ENCODE measurements at places on chromosomes 1 and 21.
A peak's percentile ranks its signal among the peaks of the same experiment; 100 is the strongest.

DNA sequence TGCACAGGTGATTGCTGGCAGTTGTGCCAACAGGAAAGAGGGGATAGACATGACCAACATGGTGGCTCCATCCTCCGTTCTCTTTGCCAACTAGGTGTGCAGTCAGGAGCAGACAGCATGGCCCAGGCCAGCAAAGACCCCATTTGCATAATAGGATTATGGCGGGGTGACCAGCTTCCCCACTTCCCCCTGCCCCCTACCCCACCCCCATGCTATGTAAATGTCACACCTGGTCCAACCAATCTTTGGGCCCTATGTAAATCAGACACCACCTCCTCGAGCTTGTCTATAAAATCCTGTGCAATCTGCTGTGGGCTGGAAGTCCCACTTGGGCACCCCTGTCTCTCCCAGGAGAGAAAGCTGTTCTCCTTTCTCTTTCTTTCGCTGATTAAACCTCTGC, 146.0 kb downstream of the SLC30A10 start:
- peak; percentile 98 for DNase-seq

DNA sequence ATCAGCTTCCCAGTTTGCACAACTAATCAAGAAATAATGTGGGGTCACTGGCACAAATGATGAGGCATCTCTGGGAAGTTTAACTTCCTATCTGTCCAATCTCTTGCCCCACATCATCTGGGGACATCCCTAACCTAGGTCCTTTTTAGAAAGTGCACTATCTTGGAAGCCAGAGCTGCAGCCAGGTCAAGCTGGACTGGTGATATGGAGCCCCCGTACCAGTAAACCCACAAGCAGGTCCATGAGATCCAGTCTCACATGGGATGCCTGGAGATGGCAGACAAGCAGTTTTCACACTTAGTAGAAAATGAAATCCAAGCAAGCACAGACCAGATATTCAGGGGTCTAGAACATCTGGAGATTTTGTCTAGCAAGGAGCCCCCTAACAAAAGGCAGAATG, 27.5 kb upstream of the BSDC1 start:
- no peak for DNase-seq

DNA sequence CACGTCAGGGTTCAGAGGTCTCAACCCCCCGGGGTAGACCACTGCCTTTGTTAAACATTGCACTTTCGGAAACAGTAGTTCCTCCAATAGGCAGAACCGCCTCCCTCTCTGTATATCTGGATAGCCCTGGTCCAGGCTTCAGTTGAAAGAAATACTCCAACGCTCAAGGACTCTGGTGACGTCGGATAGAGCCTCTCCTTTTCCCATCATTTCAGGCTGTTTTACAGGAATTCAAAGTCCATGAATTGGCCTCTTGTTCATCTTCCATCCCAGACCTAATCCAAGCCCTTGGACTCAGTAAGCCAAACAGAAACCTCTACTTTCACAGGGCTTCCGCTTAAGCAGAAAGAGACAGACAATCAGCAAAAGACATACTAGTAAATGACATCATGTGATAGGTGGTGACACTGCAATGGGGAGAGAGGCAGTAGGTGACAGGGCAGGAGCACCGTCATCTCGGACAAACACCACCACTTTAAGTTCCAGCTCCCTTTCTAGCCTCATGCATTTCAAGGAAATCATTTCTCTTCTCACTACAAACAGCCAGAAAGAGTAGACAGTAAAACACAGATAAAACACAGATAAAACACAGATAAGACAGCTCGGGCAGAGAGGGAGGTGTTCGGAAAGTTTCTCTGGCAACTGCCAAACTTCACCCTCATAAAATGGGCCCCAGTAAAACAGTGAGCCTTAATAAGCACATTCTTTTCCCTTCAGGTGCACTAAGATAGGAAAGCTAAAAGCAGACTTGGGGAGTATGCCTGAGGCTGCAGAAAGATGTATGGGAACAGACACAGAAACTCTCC, 2.3 kb upstream of the PLA2G2A start:
- DNase-seq: no peak

DNA sequence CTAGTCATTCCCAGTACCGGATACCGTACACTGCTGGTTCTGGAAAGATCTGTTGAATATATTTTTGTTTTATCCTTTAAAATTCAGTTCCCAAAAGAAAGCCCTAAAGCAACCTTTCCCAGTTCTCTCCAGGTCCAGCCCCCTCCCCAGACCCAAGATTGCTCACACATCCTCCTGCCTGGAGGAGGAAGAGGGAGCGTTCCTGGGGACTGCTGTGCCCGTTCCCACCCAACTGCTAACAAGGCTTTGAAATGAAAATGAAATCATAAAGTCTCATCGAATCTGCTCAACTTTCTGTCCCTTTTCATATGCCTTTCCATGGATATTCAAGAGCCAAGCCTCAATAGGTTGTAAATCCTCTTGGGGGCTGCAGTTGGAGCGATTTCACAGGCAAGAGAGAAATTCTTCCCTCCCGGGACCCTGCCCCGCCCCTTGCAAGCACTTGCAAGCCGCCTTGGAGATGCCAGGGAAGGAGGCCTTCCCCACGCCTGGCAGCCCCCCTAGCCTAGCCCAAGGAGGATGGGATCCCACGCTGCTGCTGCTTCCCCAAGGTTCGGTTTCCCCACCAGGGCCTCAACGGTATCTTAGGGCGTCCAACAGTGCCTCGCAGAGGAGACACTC, 113.2 kb upstream of the CACHD1 start:
- no peak for DNase-seq

GRCh38 chr1:109624201-109625010, 4.8 kb downstream of the AMPD2 start:
- DNase-seq: peak; percentile 23

GRCh38 chr21:42061195-42061985, 9.7 kb upstream of the UMODL1 start:
- DNase-seq: no peak

GRCh38 chr1:156807627-156808026, 9.0 kb downstream of the SH2D2A start:
- DNase-seq: no peak

DNA sequence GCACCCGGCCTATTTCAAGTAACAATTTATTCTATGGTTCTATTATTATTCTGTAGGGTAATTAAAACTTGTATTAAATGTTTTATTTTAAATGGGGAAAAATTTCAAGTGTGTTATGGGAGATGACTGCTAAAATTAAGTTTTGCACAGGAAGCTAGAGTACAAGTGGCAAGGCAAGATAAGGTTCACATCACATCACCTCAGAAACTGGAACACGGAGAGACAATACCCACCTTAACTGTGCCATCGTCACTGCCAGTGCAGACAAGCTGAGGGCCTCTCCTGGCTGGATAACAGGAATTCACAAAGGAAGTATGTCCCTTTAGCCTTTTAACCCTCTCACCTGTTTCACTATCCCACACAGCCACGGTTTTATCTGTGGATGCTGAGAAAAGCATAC, 7.6 kb downstream of the SNRNP40 start:
- no peak for DNase-seq

DNA sequence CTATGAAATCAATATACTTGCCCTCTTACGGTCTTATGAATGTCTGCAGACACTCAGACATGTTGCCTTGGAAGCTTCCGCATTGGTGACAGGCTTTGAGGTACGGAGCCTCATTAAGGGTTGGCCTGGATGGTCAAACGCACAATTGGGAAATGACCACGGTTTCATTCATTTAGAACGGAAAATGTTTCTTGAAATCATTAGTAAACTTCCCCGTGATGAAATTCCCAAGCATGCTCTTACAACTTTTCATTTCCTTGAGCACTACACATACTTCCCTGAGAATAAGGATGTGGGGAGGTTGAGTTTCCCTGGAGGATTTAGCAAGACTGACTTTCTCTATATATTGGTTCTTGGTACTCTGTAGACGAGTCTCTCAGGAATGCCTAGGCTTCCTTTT, 146.3 kb downstream of the HLX start:
- DNase-seq: no peak

DNA sequence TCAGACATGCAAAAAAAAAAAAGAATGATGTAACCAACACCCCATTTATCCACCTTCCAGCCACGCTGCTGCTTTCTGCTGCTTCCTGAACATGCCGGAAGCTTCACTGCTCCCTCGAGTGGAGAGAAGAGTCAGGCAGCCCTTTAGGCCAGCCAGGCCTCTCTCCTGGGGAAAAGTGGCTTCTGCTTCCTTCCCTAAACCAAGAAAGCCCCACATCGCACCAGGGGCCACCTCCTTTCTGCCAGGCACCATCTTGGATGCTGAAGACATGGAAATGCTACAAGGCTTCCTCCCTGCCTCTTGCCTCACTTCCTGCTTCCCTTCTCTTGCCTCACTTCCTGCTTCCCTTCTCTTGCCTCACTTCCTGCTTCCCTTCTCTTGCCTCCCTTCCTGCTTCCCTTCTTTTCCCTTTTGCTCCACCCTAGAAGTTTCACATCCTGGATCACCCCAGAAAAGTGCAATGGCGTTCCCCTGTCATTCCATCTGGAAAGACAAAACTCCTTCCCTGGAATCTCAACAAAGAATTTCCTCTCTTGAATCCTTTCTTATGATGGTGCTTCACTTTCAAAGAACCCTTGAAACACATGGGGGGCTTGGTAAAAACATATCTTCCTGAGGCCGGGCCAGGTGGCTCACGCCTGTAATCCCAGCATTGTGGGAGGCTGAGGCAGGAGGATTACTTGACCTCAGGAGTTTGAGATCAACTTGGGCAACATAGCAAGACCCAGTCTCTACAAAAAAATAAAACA, 18.7 kb downstream of the TNFRSF8 start:
- no peak for DNase-seq

GRCh38 chr21:45049714-45050344, 24.6 kb upstream of the ADARB1 start:
- no peak for DNase-seq

- DNase-seq: no peak
Measured at GRCh38 chr1:32352831-32353383, 9.4 kb downstream of the FAM229A start.

GRCh38 chr1:3548156-3548893, 63.0 kb downstream of the MEGF6 start:
- no peak for DNase-seq

- DNase-seq: peak; percentile 67
Measured at GRCh38 chr1:150516050-150516591, 569 bp downstream of the FALEC start.

DNA sequence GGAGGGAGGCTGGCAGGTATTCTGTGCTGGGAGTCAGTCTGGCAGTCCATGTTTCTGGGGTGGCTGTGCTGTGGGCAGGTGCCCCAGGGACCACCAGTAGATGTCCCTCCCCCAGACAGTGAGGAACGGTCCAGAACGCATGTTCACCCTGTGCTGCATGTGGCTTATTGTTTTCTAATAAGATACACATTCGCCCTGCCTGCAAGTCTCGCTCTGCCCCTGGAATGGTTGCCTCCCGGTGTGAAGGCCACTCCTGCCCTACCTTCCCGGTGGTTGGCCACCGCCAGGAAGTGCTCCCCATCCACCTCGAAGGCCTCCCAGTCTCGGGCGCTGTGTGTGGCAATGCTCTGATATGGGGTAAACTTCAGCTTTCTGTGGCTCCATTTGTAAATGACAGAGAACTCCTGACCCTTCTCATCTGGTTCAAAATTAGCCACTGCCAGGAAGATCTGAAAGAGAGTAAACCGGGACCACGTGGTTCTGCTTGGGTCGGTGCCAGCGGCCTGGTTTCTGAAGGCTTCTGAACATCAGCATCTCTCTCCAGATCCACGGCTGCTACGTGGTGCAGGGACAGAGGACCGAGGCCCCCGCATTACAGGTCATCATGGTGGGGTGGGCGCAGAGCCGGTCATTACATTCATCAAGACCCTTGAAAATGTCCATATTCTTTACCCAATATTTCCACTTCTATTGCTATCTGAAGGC, 14.5 kb downstream of the KRTAP10-1 start:
- no peak for DNase-seq

DNA sequence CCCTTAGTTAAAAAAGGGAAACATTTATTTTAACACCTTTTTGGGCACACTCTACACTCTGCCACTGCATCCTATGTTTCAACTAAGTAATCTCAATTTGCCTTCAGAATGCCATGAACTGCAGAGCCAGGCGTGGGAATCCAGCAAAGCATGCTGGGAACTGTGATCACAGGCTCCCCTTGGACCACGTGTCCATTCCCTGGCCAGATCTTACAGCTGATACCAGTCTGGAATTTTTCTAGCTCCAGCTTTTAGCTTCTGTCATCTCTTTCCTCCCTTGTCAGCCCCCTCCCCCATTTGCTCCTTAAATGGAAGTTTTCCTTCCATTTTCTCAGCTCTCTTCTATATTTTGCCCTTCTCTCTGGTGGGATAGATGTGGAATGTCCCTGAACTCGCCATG, 29.4 kb downstream of the RCSD1 start:
- DNase-seq: no peak

GRCh38 chr21:46424039-46424591, 34.6 kb upstream of the DIP2A start:
- DNase-seq: no peak

GRCh38 chr1:221921936-221922335, 180.0 kb upstream of the DUSP10 start:
- DNase-seq: no peak

- no peak for DNase-seq
Measured at GRCh38 chr1:80639777-80640533, 1160.8 kb upstream of the ADGRL2 start.

- DNase-seq: peak; percentile 38
Measured at GRCh38 chr1:182888736-182889531, 49.8 kb downstream of the DHX9 start.

DNA sequence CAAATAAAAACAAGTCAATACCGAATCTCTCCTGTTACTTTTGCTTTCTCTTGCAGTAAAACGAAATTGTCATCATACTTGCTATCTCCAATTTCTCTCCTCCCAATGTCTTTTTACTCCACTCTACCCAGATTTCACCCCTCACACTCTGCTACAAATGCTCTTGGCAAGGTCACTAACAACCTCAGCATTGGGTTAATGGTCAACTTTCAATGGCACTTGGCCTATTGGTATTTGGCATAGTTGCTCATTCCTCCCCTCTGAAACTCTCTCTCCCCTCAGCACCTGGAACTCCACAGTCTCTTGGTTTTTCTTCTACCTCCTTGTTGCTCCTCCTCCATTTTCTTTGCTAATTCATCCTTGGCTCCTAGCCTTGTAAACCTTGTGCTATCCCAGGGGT, 367.3 kb downstream of the PTPRU start:
- DNase-seq: no peak

- peak; percentile 33 for DNase-seq
Measured at GRCh38 chr1:175131095-175131494, 61.5 kb downstream of the KIAA0040 start.

- DNase-seq: peak; percentile 32
Measured at GRCh38 chr1:3772715-3773571, at the start of gene SMIM1. SMIM1 (plus strand) TSS chr1:3772749; CDS start chr1:3775374, 2,625 bp downstream.

- no peak for DNase-seq
Measured at GRCh38 chr1:234583755-234584419, 26.1 kb downstream of the IRF2BP2 start.

DNA sequence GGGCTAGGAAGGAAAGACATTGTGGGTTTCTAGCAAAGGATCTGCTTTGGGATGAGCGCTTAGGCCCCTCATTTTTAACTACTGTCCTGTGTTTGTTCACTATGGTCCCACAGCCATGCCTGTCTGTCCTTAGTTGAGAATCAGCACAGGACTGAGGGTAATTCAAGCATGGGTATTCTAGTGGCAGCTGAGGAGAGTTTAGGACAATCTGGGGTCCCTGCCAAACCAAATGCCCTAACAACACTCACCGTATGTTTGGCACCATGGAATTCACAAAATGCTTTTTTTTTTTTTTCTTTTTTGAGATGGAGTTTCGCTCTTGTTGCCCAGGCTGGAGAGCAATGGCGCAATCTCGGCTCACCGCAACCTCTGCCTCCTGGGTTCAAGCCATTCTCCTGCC, 10.4 kb downstream of the ARHGEF11 start:
- DNase-seq: no peak

GRCh38 chr1:53128401-53128800, 14.0 kb downstream of the SLC1A7 start:
- DNase-seq: no peak
